ENCODE measurements at places on chromosomes 2 and 18.

DNA sequence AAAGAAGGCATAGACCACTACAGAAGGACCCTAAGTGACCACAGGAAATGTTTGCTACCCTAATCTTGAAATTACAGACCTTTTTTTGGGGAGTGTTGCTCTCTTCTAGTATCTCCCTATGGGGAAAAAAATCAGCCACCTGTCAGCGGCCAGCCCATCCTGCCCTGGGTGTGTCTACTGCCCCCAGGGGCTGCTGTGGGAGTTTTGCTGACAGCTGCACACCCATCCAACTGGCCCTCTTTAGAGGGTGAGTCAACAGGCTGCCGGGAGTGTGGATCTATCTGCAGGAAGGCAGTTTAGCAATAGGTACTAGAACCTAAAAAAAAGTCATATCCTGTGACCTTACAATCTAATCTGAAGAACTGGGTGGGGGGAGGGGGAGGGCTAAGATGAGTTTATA, 796 bp upstream of the DYSF start:
- no peak for DNase-seq

- no peak for DNase-seq
Observed at GRCh38 chr2:26621469-26622199, 19.5 kb downstream of the CIB4 start.

DNA sequence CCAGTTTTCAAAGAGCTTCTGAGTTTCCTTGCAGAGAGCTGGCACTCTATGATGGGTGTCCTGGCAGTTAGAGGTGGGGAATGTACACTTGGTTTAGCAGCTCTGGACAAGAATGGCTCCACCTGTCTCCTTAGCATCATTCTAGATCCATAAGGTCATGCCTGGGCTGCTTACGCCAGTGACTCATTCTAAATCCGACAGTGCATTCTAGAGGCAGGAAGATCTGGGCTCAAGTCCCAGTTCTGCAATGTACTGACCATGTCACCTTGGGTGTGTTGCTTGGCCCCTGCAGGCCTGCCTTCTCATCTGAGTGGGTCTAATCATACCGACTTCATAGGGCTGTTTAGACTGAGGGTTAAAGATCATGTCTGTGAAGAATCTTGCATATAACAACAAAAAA, 46.5 kb downstream of the PTGR3 start:
- peak; percentile 62 for DNase-seq

GRCh38 chr2:201118121-201118960, 2.4 kb downstream of the CFLAR start:
- peak; percentile 72 for DNase-seq

DNA sequence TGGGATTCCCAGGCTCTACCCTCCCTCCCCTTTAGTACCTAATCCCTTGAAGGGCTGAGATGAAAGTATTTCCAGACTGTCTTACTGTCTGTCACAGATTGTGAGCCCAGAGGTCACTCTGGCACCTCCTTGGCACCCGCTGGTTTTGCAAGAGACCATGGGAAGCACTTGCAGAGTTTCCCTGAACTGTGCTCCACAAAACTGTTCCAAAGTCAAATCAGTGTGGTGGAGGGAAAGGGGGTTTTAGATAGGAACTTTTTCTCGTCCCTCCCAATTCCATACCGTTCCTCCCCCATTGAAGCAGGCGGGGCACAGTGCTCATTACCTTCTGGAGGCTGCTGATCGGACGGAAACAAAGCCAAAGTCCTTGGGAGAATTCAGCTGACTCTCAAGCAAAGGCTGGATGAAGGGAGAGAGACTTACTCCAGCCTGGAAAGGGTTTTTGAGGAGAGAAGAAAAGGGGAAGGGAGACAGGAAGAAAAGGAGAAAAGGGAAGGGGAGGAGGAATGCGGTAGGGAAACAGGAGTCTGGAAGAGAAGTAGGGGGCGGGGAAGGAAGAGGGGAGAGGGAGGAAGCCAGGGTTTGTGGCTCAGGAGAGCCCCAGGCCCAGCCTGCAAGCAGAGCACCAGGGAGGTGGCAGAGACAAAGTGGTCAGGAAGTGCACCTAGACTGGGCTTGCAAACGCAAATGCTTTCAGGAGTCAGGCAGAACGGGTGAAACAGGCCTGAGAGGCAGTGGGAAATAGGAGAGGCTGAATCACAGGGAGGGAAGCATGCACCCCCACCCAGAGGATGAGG, 88.4 kb upstream of the SP3 start:
- DNase-seq, result no peak

GRCh38 chr2:237159006-237159911, 73.6 kb downstream of the COPS8 start:
- no peak for DNase-seq

GRCh38 chr2:17538844-17539554, 1.5 kb upstream of the VSNL1 start:
- DNase-seq, result peak; percentile 60

GRCh38 chr2:152466980-152467676, 132.2 kb downstream of the FMNL2 start:
- DNase-seq, result no peak

DNA sequence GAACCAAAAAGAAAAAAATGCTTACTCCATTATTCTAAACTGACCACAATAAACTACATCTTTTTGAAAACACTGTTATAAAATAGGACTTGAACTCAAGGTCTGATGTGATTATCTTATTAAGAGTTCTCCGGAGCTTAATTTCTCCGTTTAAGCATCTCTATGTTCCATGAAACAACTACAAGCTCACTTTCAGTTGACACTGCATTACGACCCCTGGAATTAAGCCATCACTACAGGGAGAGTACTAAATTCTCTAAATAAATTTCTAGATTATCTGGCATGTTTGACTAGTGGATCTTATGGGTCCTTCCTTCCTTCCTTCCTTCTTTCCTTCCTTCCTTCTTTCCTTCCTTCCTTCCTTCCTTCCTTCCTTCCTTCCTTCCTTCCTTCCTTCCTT, 249.0 kb downstream of the IKZF2 start:
- no peak for DNase-seq

DNA sequence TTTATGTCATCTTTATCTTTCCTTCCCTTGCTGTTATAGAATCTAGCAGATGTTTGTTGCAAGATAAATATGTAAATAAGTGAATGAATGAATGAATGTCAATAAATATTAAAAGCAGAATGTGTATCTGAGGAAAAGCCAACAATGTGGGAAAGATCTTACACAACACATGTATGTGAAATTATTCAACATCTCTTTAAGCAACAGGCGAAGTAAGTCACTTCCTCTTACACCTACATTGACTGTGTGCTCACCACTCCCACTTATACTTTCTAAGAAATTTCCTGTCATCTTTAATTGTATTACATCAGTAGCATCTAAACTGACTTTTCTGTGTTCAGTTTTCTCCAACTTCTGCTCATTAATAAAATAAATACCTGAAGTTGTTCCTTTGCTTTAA, 43.0 kb downstream of the RAD51AP2 start:
- DNase-seq, result no peak

GRCh38 chr2:168722592-168722991, 79.8 kb upstream of the NOSTRIN start:
- DNase-seq, result peak; percentile 45

- no peak for DNase-seq
Observed at GRCh38 chr2:23692263-23692662, 234.7 kb downstream of the ATAD2B start.

DNA sequence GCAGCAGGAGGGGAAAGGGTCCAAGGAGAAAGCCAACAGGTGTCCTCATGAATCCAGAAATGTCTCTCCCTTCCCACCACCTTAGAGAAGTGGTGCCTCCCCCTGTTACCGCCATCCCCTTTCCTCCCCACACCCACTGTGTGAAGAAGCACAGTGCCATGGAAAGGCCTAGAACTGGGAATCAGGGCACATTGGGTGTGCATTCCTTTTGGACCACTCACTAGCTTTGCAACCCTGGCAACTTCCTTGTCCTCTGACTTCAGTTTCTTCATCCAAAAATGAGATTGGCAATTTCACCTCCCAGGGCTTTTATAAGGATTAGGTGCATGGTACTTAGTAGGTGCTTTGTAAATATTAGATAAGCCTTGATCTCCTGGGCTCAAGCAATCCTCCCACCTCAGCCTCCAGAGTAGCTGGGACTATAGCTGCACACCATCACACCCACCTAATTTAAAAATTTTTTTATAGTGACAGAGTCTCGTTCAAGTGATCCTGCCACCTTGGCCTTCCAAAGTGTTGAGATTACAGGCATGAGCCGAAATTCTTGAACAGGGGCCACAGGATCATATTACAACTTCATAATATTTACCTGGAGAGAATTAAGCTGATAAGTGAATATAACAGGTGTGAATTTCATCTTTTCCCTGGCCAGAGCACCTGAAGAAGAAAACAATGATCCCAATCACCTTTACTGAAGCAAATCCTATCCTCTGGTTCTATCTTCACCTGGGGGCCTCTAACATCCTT, 97.9 kb upstream of the TAF1B start:
- no peak for DNase-seq

- DNase-seq, result no peak
Observed at GRCh38 chr2:145059343-145059742, 539.4 kb upstream of the ZEB2 start.

GRCh38 chr2:37895140-37895539, 29.9 kb upstream of the RMDN2 start:
- DNase-seq, result no peak

- DNase-seq, result peak; percentile 59
Observed at GRCh38 chr2:23351388-23352141, 33.4 kb upstream of the KLHL29 start.

- DNase-seq, result peak; percentile 36
Observed at GRCh38 chr2:68284896-68285295, 32.6 kb upstream of the PPP3R1 start.

DNA sequence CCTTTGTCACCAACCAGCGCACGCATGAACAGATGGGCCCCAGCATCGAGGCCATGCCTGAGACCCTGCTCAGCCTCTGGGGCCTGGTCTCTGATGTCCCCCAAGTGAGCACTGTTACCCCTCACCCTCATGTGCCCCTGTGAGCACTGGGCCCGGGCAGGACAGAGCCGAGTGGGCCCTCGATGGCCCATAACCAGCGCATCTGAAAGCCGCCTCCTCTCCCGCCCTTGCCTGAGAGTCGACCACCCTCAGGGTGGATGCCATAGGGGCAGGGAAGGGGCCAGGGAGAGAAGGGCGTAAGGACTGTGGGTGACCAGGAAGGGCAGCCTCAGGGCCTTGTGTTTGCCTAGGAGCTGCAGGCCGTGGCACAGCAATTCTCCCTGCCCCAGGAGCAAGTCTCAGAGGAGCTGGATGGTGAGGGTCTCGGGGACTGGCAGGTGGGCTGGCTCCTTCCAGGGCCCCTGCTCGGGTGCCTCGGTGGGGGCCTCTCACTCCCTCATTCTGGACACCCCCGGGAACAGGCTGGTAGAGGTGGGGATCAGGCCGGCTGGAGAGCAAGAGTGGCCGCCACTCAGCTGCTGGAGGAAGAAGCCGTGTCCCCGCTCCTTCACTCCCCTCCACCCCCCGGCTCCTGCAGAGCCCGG, 2.1 kb downstream of the PROM2 start:
- DNase-seq, result no peak

DNA sequence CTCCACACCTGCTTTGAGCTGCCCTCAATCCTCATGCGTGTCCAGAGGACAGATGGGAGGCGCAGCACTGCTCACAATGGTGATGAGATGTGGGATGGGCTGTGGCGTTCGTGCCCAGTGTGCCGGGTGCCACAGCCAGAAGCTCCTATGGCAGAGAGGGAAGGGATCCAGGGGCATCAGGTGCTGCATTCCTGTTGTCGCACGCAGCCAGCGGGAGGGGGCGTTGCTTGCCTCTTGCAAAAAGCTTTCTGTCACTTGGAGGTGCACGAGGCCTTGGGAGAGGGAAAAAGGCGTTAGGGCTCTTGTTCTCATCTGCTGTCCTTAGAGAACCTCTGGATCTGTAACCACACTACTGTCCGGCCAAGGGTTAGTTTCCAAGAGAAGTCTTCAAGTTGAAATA, 29.2 kb upstream of the ALLC start:
- no peak for DNase-seq

GRCh38 chr18:73479477-73479876, 611.7 kb upstream of the NETO1 start:
- DNase-seq, result peak; percentile 25

- DNase-seq, result peak; percentile 8
Observed at GRCh38 chr2:68632021-68632420, 11.4 kb upstream of the PROKR1 start.

DNA sequence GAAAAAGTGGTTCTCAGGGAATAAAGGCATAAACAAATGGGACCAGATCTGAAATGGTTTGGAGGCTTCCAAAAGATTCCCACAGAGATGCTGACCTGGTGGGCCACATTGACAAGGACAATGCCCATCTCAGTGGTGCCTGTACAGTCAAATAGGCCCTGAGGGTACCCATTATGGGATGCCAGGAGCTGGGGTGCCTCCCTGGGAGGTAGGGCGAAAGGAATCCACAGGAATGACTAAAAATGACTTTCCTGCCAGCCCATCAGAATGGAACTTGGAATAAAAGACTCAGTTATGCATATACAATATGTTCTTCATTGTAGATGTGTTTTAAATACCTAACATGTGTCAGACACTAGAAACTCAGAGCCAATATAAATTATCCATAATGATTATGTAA, 248.5 kb downstream of the RNF144A start:
- DNase-seq, result peak; percentile 20

DNA sequence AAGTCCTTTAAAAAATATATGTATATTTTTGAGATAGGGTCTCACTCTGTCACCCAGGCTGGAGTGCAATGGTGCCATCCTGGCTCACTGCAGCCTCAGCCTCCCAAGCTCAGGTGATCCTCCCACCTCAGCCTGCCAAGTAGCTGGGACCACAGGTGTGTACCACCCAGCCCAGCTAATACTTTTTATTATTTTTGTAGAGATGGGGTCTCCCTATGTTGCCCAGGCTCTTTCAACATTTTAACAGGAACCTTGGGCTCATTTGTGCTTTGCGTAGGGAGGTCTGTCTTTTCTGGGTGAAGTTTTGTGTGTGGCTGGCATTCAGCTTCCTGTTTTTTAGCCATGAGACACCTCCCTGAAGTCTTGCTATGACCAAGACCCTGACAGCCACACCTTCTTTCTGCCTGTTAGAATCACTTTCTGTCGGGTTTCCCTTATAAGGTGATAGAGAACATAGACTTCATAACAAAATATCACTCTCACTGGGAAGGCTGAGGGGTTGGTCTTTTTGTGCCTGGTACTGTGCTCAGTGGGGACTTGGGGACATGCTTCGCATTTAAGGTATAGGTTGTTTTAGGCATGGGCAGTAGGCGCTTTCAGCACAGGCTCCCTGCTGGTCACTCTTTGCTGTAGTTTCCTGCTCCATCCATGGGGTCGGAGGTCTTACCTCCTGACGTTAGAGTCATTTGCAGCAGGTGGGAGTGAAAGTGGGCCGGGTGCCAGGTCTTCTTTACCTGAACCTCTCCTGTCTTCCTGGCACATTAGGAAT, 3.4 kb downstream of the RAB31 start:
- DNase-seq, result no peak

- DNase-seq, result peak; percentile 13
Observed at GRCh38 chr2:235860871-235861270, 307.3 kb downstream of the GBX2 start.

Measured in astrocyte (in vitro differentiated cells and primary cell).